ENCODE measurements at places on chromosomes 1 and 21.

DNA sequence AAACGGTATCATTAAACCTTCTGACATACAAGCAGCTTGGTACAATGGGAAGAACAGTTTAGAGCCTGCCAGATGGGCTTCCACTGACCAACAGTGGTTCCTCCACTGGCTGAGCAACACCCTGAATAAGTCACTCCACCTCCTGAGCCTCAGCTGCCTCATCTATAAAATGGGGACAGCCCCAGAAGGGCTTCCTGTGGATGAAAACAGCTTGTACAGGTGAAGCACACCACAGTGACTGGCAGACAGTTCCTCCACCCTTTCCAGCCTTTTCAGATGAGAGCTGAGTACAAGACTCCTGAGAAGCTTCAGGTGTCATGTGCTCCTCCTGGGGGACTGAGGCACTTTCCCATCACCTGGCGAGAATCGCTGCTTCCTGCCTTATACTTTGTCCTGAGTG, 2.1 kb downstream of the CAPZB start:
- DNase-seq, result no peak

DNA sequence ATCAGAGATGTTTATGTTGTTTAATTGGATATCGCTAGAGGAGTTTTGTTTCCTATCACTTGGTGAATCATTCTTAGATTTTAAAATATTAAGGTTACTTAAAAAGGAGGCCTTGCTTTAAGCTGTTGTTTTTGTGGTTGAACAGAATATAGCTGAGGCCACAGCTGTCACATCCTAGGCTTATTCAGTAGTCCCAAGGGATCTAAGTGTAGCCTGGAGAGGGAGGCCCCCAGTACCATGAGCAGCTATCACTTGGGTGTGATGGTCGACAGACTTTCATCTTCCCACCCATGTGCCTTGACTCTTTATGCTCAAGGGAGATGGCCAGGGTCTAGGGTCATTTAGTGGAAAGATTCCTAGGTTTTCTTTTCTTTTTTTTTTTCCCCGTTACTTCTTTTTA, 278.7 kb downstream of the HHAT start:
- no peak for DNase-seq

DNA sequence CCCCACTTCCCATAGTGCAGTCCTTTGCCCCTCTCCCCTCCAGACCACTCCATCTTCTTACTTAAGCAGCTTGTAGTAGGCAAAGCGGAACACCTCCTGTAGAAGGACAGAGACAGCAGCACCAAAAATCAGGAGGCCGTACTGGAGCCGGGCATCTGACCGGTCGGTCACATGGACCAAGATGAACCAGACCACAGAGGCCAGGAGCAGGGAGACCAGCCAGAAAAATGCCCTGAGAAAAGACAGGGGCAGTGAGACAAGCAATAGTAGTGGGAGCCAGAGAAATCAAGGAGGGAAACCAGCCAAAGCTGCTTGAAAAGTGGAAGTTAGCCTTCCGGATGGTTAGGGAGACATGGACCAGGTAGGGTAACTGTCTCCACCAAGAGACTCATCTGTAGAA, 920 bp downstream of the APH1A start:
- DNase-seq, result no peak

- DNase-seq, result no peak
Measured at GRCh38 chr1:225114354-225114990, 185.0 kb downstream of the DNAH14 start.

DNA sequence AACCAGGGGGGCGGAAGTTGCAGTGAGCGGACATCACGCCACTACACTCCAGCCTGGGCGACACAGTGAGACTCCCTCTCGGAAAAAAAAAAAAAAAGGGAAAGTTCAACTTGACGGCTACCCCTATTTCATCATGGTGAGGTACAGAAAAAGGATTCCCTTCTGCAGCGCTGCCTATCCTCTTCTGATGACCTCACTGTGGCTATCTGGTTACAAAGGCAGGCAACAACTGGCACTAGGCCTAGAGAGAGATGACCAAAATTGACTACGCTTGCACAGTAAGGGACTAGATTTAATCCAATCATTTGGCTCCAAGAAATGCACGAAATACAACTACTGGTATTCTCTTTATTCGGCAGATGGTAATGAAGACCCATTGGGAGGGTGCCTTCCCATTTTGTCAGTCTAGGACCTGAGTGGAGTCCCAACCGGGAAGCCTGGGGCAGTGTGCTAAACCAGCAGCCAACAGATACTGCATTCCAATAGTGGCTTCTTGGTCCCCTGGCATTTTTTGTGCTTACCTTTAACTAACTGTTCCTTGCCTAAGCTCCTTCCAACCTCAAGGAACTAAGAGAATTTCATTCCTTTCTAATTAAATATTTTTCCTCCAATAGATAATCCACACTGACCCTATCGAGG, 36.6 kb downstream of the ITPKB start:
- DNase-seq, result no peak

- DNase-seq, result no peak
Measured at GRCh38 chr1:109535971-109536491, 3.6 kb upstream of the GPR61 start.

DNA sequence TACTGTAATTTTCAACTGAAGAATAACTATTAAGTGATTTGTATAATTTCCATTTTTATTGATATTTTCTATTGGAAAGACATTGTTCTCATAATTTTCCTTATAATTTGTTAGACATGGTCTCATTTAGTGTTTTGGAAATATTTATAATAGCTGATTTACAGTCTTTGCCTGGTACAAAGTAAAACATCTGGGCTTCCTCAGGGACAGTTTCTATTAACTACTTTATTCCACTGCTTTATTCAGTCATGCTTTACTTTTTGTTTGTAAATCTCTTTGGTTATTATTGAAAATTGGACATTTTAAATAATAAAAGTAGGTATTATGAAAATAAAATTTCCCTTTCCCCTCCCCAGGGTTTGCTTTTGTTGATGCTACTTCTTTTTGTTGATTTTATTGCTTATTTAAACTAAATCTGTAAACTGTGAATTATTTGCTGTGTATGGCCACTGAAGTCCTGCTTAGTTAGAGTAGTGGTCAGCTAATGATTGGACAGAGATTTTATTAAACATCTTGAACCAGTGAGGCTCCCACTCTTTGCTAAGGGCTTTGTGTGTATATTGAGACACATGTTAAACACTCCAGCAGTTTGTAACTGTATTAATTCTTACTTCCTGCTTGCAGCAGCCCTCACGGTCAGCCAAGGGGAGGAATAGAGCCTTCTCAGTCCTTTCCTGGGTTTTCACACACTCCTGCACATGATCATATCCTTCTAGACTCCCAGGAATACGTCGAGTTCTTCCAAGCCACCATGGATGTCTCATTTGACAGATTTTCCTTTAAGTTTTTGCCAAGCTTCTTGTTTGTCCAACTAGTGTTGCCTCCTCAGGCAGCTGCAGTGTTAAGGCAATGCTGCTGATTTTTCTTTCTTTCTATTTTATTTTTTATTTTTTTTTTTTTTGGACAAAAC, 994.6 kb upstream of the PRMT6 start:
- DNase-seq, result peak; percentile 2

DNA sequence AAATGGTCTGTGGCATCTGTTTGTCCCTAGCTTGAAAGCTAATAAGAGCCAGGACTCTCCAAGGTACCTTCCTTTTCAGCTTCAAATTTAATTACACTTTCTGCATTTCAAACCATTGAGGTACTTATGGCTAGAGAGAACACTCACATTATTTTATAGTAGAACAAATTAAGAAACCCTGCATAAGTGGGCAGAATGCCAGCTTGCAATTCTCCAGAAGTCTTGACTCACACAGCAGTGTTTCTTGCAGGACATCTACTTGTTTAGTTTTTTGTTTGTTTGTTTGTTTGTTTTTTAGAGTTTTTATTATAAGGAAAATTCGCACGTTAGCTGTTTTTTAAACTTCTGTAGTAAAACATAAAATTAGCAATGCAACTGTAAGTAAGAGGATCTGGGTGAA, 397.2 kb downstream of the NEGR1 start:
- DNase-seq, result no peak

- DNase-seq, result no peak
Measured at GRCh38 chr1:32250893-32251716, at the start of gene LCK. TSS of gene LCK (plus strand) at chr1:32251265. CDS start at chr1:32274330, 23,065 bp downstream.

GRCh38 chr1:53340660-53341520, 13.0 kb upstream of the LRP8 start:
- DNase-seq, result no peak

- DNase-seq, result no peak
Measured at GRCh38 chr1:112594208-112594876, 24.6 kb downstream of the ST7L start.

GRCh38 chr1:247113094-247113497, 8.9 kb upstream of the ZNF669 start:
- DNase-seq, result no peak

- DNase-seq, result no peak
Measured at GRCh38 chr1:12083766-12084165, 20.7 kb downstream of the TNFRSF8 start.

DNA sequence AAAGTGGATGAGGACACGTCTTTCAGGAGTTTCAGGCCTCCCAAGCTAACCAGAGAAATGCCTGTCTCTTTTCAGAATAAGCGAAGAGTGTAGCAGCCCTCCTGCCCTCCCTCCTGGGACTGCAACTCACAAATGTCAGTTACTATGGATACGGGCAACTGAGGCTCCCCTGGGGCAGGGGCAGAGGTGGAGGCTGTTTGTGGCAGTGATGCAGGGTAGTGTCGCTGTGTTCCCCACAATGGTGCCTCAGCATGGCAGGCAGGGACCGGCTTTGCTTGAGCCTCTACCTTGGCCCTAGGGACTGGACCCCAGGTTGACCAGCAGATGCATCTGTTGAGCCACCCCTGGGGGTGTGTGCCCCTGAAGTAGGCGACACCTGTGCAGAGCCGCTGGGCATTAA, 10.2 kb downstream of the NFASC start:
- no peak for DNase-seq

DNA sequence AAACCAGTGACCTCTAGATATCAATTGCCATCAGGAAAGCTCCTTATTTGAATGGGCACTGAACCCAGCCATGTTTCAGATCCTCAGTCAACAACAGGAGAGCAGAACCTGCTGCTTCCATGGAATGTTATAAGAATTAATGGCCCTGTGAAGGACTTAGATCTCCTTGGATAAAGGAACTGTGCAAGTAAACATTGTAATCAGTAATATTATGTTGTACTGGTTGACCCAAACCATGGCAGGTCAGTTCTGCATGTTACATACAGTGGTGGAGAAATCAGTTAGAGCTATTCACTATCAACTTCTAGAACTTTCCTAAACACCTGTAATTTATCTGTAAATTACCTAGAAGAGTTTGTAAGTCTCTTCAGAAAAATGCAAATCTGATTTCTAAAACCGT, 11.2 kb upstream of the CLDN8 start:
- DNase-seq, result no peak

DNA sequence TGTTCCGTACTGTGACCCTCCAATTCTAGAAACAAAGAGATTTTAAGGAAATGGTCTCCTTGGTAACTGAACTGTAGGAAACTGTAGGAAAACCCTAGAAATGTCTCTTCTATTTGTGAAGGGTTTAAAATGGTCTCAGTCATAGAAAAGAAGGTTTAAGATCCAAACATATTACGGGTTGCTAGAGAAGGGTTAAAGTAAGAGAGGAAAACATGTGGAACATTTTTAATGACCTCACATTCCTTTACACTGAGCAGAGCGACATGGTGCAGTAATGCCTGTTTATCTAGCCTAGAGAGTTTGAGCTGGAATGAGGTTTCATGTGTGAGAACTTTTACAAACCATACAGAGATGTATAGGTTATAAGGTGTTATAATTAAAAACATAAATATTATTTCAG, 36.9 kb upstream of the C1orf105 start:
- no peak for DNase-seq

- no peak for DNase-seq
Measured at GRCh38 chr1:232142403-232143314, 487.3 kb downstream of the SIPA1L2 start.

DNA sequence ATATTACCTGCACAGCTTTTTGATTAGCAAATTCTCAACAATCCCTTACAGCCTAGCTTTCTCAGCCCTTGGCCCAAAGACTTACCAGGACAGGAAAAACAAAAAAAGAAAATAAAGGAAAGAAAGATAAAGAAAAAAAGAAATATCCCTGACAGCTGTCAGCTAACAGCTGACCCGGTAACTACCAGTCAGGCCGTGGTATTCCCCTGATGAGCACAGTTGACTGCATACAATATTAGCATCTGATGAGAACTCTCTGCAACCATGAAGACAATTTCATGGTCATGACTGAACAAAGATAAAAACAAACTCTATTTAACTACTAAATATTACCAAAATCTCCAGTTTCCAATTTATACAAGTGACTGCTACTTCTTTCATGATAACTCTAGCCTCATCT, 798.8 kb downstream of the PLA2G4A start:
- DNase-seq, result no peak

DNA sequence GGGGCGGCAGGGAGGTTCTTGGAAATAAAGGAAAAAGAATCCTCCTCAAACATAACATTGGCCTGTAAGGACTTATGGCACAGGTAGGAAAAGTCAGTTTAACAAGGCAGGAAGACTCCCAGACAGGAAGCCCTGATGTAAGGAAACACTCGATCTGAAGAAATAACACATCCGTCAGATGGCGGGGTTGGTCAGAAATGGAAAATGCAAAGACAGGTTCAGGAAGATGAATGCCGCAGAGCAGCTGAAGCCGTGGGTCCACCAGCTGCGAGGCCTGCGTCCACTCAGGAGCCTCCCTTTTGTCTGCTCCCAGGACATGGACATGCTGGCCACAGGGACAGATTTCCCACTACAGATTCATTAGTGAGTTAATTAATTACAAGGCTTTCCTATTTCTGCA, 3.8 kb downstream of the RSPH1 start:
- DNase-seq, result no peak

DNA sequence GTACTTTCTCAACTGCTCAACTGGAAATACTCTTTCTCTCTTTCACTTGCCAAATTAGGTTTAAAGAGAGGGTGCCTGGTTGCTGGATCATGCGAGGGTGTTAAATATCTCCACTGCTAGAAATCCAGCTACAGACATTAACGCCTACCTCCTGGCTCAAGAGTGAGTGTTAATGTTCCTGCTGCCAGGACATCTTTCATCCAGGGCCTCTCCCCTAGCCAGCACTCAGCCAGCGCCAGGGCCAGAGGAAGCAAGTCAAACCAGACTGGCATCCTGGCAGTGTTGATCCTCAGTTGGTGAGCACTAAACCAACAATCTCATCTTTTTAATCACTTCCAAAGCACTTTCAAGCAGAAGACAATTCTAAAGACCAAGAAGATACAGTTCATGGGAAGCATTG, 92.9 kb upstream of the BARHL2 start:
- DNase-seq, result no peak
